ENCODE measurements at places on chromosomes 11 and 22.
A peak's percentile ranks its signal among the peaks of the same experiment; 100 is the strongest.

DNA sequence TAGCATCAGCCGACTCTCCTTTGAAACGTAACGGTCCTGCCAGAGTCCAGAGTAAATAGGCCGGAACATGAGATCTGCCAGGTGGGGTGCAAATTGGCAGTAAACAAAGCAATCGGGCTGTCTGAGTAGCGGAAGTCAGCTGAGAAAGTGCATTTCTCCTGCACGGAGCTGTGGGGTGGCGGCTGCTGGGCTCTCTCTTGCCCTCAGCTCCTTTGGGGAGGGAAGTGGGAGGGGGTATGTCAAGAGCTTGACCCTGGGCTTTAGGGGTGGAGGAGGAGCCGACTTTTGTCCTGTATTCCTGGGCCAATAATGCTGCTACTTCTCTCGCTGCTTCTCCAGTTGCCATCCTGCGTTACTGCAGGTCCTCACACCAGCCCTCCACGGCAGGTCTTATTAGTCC, 11.6 kb downstream of the GRIK4 start:
- DNase-seq = no peak

- peak; percentile 50 for DNase-seq
These were observed 875 bp upstream of the STT3A start for GRCh38 chr11:125591649-125592304.

DNA sequence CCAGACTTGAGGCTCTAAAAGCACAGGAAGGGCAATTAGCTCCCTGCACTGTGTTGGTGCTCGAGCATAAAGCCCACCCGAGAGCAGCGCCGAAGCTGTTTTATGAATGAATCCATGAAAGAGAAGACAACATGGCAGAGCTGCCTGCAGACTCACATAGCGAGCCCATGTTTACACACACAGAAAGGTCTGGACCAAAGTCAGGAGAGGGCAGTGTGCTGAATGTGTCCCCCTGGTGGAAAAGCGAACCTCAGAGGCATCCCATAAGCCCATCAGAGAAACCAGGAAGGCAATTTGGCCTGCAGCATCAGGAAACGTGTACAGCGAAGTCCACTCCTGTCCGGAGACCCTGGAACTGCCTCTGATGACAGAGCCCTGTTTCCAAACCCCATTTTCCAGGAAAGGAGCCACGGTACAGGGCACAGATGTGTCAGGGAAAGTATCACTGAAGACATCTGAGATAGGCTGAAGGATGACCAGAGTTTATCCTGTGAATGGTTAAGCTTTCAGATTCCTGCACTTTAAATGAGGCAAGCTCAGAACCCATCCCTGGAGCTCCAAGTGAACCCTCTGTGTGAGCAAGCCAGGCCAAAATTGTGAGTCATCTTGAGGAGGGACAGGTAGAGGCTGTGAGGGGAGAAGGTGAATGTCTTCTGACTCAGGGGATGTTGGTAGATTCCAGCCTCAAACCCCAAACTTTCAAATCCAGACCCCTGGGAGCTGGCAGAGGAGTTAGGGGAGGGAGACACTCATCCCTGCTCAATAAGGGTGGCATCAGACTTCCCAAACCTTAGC, 36.9 kb downstream of the CHRDL2 start:
- no peak for DNase-seq

- DNase-seq = no peak
These were observed 685.9 kb downstream of the BRD1 start for GRCh38 chr22:49141761-49142160.

DNA sequence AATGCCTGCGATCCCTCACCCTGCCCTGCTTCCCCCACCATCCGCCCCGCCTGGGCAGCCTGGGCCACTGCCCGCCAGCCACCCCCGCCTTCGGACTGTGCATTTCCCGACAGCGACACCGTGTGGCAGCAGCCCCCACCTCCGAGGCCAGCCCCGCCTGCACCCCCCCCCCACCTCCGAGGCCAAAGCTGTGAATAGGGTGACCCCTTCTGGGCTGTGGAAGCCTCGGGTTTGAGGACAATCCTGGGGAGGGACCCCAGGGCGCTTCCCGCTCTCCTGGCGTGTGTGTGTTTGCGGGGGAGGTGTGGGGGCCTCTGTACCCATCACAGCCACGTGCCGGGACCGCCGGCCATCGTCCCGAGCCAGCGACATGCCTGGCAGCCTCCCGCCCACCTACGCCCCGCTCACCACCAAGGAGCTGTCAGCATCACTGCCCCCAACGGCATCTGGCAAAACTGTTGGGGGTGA, 33.8 kb upstream of the PPARA start:
- DNase-seq = peak; percentile 86

- no peak for DNase-seq
These were observed 139.2 kb downstream of the LRRC4C start for GRCh38 chr11:41320238-41320637.

DNA sequence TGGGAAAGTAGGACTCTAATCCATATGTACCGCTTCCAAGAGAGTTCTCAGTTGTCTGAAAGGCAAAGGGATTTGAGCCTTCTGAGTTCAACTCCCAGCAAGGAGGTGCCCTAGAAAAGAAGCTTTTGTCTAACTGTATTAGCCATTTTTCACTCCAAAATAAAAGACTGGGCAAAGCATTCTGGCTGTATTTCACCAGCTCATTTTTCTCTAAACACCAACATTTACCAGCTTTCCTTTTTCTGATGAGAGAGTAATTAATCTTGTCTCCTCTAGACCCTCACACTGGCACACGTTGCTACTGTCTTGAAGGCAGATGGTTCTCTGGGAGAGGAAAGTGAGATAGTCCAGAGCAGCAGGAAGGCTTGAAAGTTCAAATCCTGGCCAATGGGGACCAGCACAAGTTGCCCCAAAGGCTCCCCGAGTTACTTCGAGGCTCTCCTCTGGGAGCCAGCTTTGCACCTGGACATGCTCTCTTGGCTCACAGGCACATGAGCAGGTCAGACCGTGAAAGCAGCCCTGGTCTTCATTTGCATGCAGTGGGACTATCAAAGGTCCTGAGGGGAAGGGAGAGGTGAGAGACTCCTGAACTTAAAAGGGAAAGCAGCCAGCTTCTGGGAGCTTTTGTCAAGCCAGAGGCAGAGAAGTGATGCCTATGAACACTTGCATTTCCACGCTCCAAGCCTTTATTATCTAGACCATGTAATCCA, 100.0 kb downstream of the NTM start:
- DNase-seq = no peak

DNA sequence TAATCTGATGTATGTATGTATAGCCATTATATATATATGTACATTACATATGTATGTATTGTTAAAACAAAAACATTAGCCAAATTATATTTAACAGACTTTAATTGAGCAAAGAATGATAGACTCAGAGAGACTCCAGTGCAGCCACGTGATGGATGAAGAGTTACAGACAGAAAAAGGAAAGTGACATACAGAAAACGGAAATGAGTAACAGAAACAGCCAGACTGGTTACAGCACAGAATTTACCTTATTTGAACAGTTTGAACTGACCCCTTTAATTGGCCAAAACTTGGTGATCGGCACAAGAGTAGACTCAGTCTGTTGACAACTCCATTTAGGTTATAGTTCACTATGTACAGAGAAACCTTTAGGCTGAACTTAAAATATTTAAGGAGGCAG, 35.0 kb downstream of the CHORDC1 start:
- no peak for DNase-seq

GRCh38 chr22:43081968-43082367, 7.2 kb downstream of the TTLL1 start:
- DNase-seq = no peak

GRCh38 chr11:84260862-84261261, 974.7 kb upstream of the CCDC90B start:
- DNase-seq = no peak

GRCh38 chr11:126853732-126854131, 146.8 kb downstream of the KIRREL3 start:
- DNase-seq = no peak

- no peak for DNase-seq
These were observed 290.2 kb downstream of the ETS1 start for GRCh38 chr11:128297091-128297651.

- no peak for DNase-seq
These were observed 35.8 kb upstream of the PRR5 start for GRCh38 chr22:44666207-44666585.

- no peak for DNase-seq
These were observed 7.0 kb downstream of the MAPK8IP2 start for GRCh38 chr22:50607659-50608020.

- no peak for DNase-seq
These were observed 242.4 kb downstream of the FAM76B start for GRCh38 chr11:95547186-95547585.

DNA sequence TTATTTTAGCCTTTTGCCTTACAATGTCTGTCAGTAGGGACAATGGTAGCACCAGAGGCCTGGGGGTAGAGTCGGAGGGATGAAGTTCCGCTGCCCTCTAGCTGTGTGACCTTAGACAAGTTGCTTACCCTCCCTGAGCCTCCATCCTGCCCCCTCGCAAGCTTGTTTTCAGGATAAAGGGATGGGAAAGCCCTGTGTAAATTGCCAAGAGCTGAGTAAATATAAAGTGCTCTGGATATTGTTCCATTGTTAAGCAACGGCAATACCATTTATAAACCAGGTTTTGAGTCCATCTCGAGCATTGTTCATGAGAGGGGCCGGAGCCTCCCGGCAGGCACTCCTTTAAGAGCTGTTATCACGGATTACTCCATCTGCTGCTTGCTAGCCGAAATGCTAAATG, 72.9 kb downstream of the ZBTB16 start:
- peak; percentile 53 for DNase-seq

DNA sequence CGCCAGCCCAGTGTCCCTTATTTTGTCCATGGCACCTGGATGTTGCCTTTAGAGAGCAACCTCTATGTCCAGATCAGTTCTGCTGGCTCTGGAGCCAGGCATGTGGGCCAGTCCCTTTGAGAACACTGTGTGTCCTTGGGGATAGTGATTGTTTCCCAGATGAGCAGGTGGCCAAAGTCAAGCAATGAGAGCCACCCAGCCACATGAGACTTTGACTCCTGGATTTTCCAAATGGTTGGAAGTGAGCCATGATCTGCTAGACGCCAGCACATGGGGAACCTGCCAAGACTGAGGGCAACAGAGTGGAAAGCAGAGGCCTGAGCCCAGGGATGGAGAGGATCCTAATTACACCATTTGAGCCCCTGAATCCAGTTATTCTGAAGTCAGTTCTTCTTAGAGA, 479.8 kb downstream of the OPCML start:
- DNase-seq = no peak

GRCh38 chr11:92123540-92123939, 101.1 kb upstream of the FAT3 start:
- no peak for DNase-seq

DNA sequence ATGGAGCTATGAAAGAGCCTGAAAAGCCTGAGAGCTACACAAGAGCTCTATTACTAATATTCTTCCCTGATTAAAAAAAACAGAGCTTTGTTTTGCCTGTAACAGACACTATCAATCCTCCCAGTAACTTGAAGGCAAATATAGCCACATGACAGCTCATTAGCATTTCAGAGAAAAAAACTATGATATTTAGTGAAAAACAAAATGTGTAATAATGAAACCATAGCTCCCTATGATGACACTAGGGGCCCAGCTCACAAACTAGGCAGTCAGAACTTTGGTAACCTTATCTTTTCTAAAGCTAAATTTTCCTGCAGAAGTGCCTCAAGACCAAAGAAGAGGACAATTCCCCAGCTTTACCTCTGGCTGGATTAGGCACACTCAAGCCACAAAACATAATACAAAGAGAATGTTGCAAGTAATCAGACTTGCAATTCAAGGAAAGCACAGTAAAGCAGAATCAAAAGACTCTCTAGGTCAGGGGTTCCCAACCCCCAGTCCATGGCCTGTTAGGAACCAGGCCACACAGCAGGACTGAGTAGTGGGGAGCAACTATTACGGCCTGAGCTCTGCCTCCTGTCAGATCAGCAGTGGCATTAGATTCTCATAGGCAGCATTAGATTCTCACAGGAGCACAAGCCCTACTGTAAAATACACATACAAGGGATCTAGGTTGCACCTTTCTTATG, 53.3 kb downstream of the MRTFA start:
- no peak for DNase-seq

DNA sequence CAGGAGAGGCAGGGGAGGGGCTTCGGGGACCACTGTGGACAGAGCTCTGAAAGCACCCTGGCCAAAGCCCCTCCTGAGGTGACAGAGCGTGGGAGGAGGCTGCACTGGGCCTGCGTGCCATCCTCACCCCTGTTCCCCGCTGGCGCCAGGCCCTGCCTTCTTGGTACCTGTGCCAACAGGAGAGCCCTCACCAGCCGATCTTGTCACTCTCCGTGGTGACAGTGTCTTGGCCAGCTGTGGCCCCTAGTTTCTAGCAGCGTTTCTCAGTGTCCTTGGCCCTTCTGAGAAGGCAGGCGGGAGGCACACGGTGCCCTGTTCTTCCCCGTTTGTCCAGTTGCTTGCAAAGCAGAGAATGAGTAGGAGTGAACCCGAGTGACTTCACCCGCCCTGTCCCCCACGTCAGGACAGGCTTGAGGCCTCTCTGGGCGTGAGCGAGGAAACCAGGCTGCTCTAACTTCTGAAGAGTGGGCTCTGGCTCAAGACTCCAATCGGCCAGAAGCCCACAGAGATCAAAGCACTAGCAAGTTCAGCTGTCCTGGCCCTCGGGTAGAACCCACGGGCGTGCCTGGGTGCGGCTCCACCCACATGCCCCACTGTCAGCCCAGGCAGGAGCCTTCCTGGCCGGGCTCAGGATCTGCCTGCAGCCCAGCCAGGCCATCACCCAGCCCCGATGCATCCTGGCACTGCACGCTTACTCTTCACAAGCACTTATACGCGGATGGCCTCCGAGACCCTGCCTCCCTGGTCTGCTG, 60.2 kb upstream of the EMID1 start:
- no peak for DNase-seq

- DNase-seq = no peak
These were observed 2.5 kb upstream of the OR52D1 start for GRCh38 chr11:5486003-5486402.

- DNase-seq = no peak
These were observed 1.3 kb downstream of the C22orf31 start for GRCh38 chr22:29060251-29060869.

GRCh38 chr11:72744474-72744873, 7.7 kb downstream of the ARAP1 start:
- no peak for DNase-seq

DNA sequence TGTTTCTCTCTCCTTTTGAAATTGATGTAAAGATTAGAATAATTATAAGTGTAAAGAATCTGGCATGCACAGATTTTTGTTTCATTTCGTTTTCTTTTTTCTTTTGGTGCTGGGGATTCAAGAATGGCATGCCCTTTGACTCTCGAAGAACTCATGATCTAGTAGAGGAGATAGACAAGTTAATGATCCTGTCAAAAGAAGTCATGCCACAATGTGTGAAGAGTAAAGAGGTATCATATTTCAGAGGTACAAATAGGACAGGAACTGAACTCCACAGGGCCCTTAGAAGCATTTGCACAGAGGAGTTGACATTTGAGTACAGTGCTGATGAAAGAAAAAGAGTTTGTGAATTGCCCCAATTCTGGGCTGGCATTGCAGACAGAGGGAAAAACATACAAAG, 708.0 kb upstream of the ARHGAP42 start:
- no peak for DNase-seq

GRCh38 chr22:33577862-33578411, 342.3 kb downstream of the LARGE1 start:
- DNase-seq = no peak

- no peak for DNase-seq
These were observed 35.6 kb downstream of the PRDM11 start for GRCh38 chr11:45181889-45182550.

GRCh38 chr11:135033540-135033939, 621.5 kb upstream of the B3GAT1 start:
- no peak for DNase-seq
